Stimulated activated CD8-positive, alpha-beta memory T cell treated with anti-CD3 and anti-CD28 coated beads, Interleukin-15, amount 100 ng/mL, for 1 hour (primary cell): ENCODE measurements at places on chromosomes 1 and 21.

DNA sequence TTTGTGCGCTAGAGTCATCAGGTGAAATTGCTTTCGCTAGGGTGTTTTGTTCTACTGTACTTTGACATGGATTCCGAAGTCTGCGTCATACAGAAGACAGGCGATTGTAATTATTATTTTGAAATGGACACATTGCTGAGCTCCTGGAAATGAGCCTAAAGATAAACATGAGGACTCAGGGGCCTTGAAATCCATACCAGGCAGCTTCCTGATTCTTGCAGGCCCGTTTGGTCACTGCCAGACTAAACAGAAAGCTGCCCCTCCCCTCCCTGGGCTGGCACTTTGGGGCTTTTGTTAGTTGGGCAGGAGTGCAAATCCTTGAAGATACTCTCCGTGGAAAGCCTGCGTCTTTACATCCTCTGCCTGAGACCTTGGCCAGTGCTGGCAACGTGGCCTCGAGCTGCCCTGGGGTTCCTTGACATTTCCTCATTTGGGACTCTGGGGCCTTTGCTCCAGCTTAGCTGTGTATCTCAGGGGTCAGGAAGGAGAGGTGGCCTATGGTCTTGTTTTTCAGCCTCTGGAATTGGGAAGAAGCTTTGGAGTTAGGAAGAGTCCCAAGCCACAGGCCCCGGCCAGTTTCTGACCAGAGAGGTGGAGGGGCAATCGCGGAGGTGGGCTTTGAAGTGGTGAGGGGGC, 26.9 kb upstream of the KCNE2 start:
- DNase-seq, result no peak

GRCh38 chr1:91616712-91617111, 116.1 kb downstream of the CDC7 start:
- no peak for DNase-seq

DNA sequence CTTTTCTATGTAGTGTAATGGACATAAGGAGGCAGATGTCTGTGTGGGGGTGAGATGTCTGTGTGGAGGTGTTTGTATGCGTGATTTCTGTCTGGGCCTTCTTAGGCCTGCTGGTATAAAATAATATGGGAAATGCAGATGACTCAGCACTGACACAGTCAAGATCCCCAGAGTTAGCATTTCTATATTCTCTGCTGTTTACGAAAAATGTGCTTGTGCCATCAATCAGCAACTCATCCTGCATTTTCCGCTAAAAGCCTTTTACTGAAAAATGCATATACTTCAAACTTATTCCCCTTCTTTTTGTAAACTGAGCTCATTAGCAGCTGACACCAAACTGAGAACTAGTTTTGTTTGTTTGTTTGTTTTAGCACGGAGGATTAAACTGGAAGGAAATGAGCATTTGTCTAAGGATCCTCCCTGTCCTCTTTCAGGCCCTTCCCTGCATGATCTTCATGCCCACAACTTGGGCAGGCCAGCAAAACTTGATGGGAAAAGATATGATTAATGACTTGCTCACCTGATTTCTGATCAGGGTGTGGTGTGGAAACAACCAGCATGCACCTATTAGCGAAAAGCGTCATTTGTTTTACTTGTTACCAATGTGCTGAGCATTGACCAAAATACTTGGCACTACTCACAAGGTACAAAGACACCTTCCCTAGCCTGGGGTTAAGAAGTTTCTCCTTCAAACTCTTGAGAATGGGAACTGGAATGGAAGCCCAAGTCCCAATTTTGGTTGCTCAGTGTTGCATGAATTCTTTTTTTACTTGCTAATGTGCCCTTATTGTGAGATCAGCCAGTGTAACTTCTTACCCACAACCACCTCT, 77.4 kb downstream of the NDUFS5 start:
- DNase-seq, result no peak

DNA sequence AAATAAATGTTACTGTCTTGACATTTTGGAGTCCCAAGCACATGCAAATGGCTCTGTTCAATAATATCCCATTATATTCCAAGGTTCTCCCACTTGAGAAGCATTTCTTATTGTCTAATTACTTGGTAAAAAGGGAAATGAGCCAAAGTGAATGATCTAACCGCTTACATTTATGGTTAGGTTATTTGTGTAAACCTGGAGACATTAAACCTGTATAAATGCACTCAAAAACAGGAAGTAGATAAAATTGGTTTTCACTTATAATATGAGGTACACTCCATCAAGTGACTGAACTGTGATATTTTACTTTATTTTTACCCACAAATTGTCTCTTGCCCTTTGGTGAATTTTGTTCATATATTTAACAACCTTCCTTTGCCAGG, 26.8 kb downstream of the KIF1B start:
- no peak for DNase-seq

DNA sequence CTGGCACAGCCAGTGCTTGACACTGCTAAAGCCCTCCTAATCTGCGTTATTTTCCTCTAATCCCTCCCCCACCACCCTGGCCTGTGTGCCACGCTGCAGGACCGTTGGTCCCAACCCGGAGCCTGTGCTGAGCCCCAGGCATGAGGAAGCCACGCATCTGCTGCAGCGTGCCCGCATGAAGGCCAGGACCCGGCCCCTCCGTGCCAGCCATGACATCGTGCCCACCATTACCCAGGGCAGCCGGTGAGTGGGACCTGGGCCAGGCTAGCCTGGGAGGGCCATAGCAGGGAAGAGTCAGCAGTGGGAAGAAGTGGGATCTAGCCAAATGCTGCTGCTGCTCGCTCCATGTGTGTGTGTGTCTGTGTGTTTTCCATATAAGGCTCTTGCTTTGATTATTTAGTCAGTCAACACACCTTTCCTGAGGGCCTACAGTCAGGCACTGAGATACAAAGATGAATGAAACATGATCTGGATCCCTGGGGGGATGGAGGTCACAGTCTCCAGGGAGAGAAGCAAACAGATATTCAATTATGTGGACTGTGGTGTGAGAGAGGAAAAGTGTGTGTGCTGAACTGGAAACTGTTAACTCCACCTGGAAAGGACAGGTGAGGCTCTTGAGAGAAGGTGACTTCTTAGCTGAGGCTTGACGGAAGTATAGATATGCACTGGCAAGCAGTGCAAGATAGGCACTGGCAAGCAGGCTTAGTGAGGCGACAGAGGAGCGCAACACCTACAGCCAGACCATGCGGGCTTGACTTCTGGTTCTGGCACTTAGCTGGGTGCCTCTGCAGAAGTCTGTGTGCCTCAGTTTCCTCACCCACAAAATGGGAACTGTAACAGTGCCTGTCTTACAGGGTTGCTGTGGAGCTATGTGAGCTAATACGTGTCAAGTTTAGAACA, 15.9 kb downstream of the KIAA1614 start:
- no peak for DNase-seq

- no peak for DNase-seq
Observed at GRCh38 chr1:201366696-201367095, 10.8 kb downstream of the TNNT2 start.

DNA sequence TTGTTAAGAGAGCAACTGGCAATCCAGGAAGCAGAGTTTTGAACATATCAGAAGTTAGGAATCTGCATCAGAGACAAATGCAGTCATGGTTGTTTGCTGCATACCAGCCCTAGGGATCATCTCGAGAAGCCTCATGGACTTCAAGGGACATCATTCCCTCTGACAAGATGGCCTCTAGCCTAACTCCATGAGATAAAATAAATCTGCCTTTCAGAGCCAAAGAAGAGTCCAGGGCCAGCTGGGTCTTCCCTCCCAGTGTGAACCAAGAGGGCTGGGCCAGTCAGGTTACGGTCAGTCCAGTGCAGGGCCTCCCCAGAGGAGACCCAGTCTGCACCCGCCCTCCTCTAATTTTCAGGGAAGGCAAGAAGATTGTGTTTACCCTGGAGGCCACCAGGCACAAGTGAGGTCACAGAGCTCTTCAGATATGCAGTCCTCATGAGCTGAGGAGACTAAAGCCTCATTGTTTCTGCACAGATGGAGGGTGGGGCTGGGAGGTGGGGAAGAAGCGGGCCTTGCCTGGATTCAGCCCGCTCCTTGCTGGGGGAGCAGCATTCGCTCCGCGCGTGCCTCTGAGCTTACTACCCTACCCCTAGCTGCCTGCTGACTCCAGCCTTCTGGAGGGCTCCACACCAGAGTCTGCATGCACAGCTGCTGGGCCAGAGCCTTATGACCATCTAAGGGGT, 52.8 kb downstream of the CAPN2 start:
- no peak for DNase-seq

GRCh38 chr1:36925251-36925650, 109.1 kb downstream of the GRIK3 start:
- DNase-seq, result no peak

DNA sequence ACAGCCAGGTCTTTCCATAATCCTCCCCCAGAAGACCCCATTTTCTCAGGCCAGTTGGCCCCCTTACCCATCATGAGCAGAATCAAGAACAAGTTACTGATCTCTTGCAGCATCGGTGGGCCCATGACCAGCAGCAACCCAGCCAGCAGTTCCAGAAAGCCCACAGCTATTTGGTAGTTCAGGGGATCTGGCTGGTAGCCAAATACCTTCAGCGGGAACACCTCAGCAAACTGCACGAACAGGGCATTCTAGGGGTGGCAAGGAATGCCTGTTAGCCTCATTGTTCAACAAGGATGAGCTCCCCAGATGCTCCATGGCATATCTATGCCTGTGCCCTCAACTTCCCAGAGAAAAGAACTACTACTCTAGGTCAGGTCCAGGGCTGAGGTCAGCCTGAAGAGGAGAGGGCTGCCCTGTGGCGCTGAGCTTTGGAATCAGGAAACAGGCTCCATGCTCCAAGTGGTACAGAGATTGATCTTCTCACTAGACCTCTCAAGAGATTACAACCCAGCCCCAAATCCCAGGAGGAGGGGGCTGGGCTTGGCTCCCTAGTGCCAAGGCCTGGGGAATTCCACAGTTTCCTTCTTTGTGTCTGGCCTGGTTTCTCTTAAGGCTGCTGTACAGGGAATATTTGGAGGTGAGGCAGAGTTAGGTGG, 1.3 kb downstream of the TMEM35B start:
- DNase-seq, result no peak

- DNase-seq, result no peak
Observed at GRCh38 chr1:150532860-150533259, 16.3 kb upstream of the ADAMTSL4 start.
